ENCODE measurements at places on chromosomes 7 and 10.
A peak's percentile ranks its signal among the peaks of the same experiment; 100 is the strongest.

- no peak for DNase-seq
These were observed 81.0 kb downstream of the HGF start for GRCh38 chr7:81688622-81689411.

DNA sequence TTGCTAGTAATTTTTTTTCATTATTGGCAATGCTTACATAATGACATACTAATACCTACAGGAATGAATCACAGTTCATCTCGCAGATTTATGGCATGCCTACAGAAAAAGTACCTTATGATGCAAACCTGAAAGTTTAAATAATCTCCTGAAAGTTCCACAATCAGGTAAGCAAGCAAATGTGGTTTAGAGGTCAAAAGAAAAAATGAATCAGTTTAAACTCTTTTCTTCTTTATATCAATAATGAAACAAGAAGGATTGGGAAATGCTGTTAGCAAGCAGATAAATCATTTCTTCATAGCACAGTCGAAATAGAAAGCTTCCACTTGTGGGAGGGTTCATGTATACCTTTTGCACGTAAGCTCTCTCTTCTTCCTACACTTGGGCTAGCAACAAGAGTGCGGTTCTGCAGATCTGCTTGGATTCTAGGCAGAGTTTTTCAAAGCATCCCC lies 53.7 kb upstream of the MTPN start:
- no peak for DNase-seq

- no peak for DNase-seq
These were observed 132.0 kb downstream of the RPS24 start for GRCh38 chr10:78165617-78166016.

DNA sequence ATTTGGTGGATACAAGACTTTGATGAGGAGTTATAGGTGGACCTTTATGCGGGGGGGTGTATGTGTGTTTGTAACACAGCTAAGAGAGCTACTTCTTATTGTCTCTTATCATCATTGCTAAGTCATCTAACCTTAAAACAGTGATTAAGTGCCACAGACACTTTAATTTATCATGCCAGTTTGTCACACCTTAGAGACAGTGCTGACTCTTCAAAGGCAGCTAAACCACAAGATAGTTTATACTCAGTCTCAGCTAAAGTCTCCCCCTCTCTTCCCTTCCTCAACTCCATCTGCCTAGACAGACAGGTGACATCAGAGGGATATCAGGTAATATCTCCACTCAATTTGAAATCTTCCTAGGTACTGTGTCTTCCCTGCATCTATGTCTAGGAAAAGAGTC lies 42.2 kb downstream of the MYPN start:
- no peak for DNase-seq

GRCh38 chr7:155412416-155413253 lies 45.3 kb upstream of the EN2 start:
- no peak for DNase-seq

DNA sequence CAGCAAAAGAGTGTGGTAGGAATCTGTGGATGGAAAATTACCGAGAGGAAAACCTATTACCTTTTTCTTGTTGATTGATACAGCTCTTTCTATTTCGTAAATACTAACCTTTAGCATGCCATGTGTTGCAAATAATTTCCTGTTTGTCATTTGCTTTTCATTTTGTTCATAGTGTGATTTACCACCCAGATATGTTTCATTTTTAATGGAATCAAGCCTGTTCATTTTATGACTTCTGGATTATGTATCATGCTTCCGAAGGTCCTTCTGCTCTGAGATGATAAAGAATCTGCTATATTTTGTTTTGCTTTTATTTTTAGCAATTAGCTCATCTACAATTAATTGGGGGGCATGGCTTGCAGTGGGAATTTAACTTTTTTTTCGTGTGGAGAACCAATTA lies 46.5 kb downstream of the INPP5F start:
- no peak for DNase-seq

- no peak for DNase-seq
These were observed 98.7 kb downstream of the HTR5A start for GRCh38 chr7:155168597-155169480.

- peak; percentile 79 for DNase-seq
These were observed 10.0 kb downstream of the KLF6 start for GRCh38 chr10:3774814-3775695.

DNA sequence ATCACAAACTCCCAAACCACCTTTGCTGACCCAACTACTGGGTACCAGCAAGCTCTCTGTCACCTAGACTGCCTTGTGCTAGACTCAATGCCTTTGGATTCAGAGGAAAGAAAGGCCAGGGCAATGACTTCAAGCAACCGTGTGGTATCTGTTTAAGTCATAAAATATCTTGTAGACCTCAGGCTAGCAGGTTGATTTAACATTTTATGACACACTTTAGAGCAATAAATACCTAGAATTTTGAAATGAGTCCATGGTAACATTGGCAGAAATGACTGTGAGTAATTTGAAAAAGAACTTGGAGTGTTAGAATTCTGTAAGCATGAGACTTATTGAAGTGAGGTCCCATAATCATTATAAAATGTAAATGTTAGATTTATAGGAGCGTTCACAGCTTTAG lies 87.2 kb downstream of the TWIST1 start:
- no peak for DNase-seq

All from epithelial cell of proximal tubule (primary cell).